ENCODE measurements at places on chromosomes 1 and 21. TPM values are rescaled to one million over a fixed set of nuclear protein-coding genes. Genes with fewer than 3 reads are reported as not detected.

The NPR1 gene
- not detected for total RNA-seq

DNA sequence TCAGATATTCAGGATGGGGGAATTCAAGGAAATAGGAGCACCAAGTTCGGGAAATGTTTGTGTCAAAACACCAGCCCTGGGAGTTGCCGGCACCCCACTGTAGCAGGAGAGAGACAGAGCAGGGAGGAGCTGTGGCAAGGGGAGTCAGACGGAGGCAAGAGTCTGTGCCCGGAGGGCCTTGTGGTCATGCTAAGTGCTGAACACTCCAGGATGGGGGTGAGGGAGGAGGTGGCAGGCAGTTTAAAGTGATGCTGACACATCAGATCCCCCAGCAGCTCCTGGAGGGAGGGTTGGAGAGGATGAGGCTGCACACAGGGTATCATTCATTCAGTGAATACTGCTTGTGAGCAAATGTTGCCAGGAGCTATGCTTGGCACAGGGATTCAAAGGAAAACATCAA, 150.3 kb upstream of the ETV3 start:
- DNase-seq: no peak
- H3K27me3 ChIP-seq: peaks cover 19% of the 10 kb centered on the region
- H3K4me3 ChIP-seq: no peak overlapping the region
- H3K27ac ChIP-seq: no peak overlapping the region
- no peaks in the 10 kb centered on the region for H3K36me3 ChIP-seq

DNA sequence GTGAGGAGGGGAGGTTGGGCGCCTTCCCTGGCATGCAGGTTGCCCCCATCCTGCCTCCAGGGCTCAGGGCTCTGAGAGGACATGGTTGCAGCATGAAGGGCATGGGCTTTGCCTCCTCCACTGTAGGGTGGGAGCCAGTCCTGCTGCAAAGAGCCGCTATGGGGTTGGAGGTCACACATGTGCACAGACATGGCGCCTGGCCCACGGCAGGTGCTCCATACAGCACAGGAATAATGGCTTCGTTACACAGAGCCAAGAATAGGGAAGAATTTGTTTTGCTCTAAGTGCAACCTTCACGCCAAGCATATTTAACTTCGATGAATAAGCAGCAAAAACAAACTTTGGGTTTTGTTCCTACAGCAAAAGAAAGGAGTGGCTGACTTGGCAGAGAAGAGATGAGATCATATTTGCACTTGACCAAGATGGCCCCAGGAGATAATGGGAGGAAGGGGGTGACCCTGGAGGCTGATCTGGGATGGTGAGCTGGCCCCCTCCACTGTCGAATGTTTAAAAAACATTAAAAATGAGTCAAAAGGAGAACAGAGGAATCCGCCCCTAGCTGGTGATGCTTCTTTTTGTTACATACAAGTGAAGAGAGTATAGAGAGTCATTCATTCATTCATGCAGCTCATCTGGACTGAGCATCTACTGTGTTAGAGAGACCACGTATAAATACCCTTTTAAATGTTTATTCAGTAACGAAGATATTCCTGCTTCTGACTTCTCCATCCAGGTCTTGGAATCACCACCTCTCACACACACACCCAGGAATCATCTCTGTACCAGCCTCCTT, 12.4 kb upstream of the C2CD2 start:
- no peak for DNase-seq
- no peaks in the 10 kb centered on the region for H3K36me3 ChIP-seq
- H3K4me1 ChIP-seq: peaks cover 10% of the 10 kb centered on the region

GRCh38 chr1:170518185-170518834, 13.7 kb upstream of the GORAB start:
- H3K4me3 ChIP-seq: no peak overlapping the region
- H3K27ac ChIP-seq: no peak overlapping the region
- DNase-seq: no peak
- H3K36me3 ChIP-seq: no peaks in the 10 kb centered on the region

- no peaks in the 10 kb centered on the region for H3K4me1 ChIP-seq
- peaks cover 9% of the 10 kb centered on the region for H3K27me3 ChIP-seq
- no peak overlapping the region for H3K27ac ChIP-seq
- H3K4me3 ChIP-seq: no peak overlapping the region
- no peaks in the 10 kb centered on the region for H3K36me3 ChIP-seq
These were observed 71.2 kb downstream of the SNRPE start for GRCh38 chr1:203932556-203932955.
